Neuronal stem cell (in vitro differentiated cells): ENCODE measurements at places on chromosomes 2 and 18.

- DNase-seq = no peak
Measured at GRCh38 chr2:96113367-96113677, 3.0 kb downstream of the ADRA2B start.

DNA sequence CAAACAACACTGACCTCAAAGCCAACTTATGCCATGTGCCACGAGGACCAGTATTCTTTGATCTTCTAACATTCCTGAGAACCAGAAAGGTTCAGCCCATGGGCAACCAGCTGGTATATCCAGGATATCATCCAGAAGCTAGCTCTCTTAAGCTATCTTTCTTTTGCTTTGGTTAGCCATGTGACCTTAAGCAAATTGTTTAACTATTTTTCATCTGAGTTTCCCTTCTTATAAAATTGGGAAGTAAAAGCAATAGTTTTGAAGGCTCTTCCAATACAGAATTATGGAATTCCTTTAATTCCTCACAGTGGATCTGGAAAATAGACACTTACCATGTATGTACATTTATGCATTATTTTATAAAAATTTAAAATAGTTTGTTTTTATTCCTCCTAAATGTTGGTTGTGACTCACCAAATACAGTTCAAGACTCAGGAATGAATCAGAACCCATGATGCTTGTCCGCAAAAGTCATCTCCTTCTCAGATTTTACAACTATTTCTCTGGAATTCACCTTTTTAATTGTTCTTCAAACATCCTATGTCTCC lies 435.7 kb downstream of the ZEB2 start:
- no peak for DNase-seq

- DNase-seq = no peak
Measured at GRCh38 chr2:43370705-43371104, 144.3 kb upstream of the ZFP36L2 start.

GRCh38 chr2:240389302-240389805 lies 46.1 kb upstream of the GPC1 start:
- no peak for DNase-seq

DNA sequence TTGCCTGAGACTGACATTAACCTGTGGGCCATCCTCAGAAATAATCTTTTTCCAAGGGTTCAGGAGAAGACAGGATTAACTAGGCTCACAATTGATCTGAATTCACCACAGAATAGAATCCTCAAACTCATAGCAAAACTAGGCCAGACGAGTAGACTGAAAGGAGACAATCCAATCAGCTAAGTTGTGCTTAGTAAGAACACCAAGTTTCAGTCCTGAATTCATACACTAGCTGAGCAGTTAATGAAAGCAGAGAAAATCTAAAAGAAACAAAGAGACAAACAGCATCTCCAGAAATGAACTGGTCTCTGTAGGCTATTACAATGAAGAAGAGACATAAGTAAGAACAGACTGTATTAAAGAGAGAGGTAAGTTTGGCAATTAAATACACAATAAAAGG lies 89.5 kb downstream of the GORASP2 start:
- DNase-seq = no peak

GRCh38 chr18:48441405-48441881 lies 32.3 kb upstream of the ZBTB7C start:
- DNase-seq = no peak

- DNase-seq = no peak
Measured at GRCh38 chr2:156553714-156554442, 117.7 kb downstream of the GPD2 start.

- no peak for DNase-seq
Measured at GRCh38 chr2:95234286-95234785, 27.0 kb downstream of the ZNF892 start.

DNA sequence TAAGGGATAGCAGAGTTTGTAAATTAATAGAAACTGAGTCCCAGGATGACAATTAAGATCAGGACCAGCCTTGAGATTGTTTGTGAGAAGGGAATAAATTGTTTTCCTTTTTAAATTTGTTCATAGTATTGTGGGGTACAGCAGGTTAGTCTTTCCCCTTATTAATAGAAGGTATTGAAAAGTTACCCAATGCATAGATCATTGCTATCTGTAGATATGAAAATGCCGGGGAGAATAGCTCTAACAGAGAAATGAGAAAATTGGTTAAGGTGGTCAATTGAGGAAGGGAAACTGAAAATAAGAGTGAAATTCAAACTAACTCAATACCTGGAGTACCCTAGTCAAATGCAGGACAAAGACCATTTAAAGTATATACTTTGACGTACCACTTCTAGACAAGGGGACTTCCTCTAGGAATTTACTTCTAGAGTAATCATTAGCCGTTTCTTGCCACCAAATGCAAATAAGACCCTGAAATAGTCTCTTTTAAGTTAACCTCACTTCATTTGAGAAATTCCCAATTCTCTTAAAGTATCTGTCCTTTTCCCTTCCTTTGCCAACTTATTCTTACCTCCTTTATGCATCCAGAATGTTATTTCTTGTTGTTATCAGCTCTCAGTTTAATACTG lies 1224.4 kb upstream of the LRRTM1 start:
- DNase-seq = no peak

- DNase-seq = no peak
Measured at GRCh38 chr2:96556441-96557330, 20.1 kb downstream of the ARID5A start.

- peak; percentile 82 for DNase-seq
Measured at GRCh38 chr2:231713730-231714638, 5.7 kb downstream of the PTMA start.

DNA sequence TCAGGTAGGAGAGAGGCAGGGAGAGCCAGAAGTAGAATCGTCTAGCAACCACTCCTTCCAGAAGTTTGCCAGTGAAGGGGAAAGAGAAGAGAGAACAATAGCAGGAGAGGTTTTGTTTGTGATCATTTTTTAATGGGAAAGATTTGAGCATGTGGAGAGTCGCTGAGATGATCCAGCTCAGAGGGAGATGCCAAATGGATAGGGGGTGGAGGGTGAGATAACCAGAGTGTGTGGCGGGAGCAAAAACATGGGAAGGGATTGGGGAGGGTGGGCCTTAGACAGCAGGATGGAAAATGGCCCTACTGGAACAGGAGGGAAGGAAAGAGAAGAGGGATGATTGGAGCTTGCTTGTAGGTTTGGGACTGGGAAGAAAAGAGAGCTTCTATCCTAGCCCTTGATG lies 269.8 kb downstream of the GLI2 start:
- no peak for DNase-seq

DNA sequence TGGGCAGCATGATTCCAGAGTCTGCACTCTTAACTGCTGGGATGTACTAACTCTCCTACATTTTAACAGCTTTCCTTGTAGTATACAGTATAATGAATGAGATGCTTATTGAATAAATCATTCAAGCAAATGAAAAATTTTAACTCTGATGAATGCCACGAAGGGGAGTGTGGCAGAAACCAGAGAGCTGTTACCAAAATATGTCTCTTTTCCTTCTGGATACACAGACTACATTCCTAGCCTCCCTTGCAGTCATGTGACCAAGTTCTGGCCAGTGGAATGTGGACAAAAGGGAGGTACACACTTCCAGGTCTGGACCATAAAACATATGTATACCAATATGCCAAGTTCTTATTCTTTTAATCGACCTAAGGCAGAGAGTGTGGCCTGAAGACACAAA lies 1.7 kb upstream of the EML4 start:
- no peak for DNase-seq

DNA sequence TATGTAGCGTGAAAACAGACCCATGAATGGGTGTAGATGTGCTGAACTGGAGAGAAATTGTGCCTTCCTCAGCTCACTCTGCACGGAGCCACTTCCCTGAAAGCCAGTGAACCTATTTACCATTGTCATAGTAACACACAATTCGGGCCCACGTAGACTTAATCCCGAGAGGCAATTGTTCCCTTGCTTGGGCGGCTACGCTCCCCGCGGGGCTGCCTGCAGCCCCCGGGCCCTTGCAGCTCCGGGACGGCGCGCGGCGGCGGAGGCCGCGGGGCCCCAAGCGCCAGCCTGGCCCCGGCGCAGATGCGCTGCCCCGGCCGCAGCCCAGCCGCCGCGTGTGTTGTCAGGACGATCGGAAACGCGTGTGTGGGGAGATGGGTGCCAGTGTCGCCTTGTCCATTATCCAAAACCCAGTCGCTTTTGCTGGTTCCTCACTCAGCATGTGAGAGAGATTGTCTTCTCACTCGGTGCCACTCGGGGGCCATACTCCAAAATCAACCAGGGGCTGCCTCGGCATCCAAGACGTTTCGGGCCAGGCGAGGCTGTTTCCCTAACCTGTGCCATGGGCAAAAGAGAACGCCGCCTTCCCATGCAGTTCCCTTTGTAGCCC lies 17.9 kb upstream of the LRRTM1 start:
- no peak for DNase-seq

GRCh38 chr2:120334068-120334467 lies 11.9 kb upstream of the INHBB start:
- no peak for DNase-seq

GRCh38 chr2:171086352-171087290 lies 74.1 kb downstream of the TLK1 start:
- peak; percentile 33 for DNase-seq

GRCh38 chr18:71678144-71678543 lies 866.0 kb downstream of the CBLN2 start:
- DNase-seq = no peak

DNA sequence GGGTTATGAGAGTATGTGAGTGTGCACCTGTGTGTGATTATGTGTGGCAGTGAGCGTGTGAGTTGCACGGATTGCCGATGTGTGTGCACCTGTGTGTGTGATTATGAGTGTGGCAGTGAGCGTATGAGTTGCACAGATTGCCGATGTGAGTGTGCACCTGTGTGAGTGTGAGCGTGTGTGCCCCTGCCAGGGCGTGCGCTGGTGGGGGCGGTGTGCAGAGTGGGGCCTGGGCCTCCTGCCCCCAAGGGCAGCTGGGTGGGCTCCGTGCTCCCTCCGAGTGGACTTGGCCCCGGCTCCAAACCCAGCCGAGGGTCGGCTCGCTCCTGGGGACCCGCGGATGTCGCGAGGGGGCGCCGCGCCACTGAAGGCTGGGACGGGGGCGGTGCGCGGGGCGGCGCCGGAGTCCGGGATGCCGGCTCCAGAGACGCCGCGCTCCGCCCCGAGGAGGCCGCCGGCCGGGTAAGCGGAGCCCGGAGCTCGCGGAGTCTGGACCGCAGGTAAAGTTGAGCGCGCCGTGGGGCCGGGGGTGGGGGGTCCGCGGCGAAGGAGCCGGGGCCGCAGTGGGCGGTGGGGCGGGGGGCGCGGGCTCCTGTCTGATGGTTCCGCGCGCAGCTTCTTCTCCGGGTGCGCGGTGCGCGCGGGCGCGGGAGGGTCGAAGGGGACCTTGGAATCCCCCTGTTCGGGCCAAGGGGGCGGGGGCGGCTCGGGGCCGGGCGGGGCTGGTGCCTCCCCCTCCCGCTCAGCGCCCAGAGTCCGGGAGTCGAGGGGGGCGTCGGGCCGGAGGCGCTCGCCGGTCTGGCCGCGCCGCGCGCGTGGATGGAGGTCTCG lies at the start of gene KCNG2:
TSS of gene KCNG2 (plus strand) at position 421 of the 828 bp plus-strand sequence. CDS start 65,730 bp downstream, outside the sequence.
- DNase-seq = peak; percentile 55

- no peak for DNase-seq
Measured at GRCh38 chr2:63875131-63875527, 33.4 kb downstream of the UGP2 start.

DNA sequence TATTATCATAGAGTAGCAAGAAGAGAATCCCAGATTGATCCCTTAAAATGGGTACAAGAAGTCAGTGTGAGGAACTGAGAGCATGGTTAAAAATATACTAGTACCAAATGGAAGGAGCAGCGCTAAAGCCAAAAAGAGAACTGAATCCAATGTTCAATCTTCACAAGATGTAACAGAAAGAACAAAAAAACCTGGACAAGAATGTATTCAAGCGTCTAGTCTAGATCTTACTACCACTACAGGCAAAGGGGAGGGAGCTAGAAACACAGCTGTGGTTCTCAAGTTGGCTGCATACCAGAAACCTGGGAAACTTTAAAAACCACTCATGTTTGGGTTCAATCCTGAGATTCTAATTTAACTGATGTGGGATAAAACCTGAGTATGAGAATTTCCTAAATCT lies 57.5 kb downstream of the PIAS2 start:
- DNase-seq = no peak

- no peak for DNase-seq
Measured at GRCh38 chr2:235171550-235172031, 219.8 kb downstream of the SH3BP4 start.

GRCh38 chr2:158179660-158180059 lies 78.0 kb downstream of the UPP2 start:
- DNase-seq = no peak

DNA sequence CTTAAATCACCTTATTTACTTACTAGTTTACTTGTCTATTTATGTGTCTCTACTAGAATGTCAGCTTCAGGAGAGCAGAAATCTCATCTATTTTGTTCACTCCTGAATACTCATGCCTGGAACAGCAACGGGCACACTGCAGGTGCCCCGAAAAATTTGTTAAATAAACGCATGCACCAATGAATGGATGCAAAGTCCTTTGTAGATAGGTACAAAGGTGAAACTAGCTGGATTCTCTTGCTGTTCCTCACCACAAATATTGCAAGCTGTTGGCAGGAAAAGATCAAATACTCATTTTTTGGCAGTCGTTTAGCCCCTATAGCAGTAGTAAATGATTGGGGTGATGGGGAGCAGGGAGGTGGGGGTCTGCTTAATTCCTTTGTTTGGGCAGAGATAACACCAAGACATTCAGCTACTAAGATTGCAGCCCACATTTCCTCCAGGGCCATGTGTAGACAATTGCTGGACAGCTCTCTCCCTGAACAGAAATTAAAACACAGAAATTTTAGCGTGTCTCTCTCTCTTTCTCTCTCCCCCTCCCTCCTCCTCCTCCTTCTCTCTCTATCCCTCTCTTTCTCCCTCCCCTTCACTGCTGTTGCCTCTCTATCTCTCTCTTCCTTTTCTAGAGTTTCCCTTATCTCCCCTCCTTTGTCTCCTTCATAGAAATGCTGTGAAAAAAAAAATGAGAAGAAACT lies 5.4 kb downstream of the MARCHF4 start:
- no peak for DNase-seq

- DNase-seq = no peak
Measured at GRCh38 chr2:48971801-48972200, 182.5 kb downstream of the FSHR start.

DNA sequence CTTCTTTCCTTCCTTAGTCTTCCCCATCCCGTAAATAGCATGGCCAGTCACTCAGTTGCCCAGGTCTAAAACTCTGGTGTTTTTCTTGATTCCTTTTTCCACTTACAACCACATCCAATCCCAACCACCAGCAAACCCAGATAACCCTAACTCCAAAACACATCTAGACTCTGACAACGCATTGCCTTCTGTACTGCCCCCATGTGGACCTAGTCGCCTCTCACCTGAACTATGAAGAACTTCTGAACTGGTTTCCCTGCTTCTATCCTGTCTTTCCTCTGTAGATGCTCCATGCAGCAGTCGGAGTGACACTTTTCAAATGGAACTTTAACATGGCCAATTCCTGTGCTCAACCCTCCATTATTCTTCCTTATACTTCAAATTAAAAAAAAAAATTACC lies 26.5 kb downstream of the ST6GAL2 start:
- no peak for DNase-seq

DNA sequence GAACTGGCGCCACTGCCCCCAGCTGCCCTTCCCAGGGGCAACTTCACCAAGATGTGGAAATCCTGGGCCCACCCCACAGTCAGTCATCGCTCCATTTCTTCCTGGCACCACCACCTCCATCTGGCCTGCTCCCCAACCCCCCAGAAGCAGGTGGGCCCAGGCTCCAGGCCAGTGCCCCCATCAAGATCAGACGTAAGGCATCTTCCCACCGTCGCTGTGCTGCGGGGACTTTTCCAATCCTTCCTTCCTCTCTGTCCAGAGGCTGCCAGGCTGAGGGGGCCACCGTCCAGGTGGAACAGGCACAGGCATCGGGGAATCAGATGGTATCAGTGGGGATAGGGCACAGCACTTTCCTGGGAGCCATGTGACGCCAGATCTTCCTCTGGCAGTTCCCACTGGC lies 8.1 kb downstream of the PRLH start:
- no peak for DNase-seq

GRCh38 chr18:46070815-46071652 lies 1.0 kb downstream of the PSTPIP2 start:
- no peak for DNase-seq
